Kidney (tissue), 22 donors: ENCODE measurements at places on chromosomes 7 and 10.

GRCh38 chr7:156609010-156609877 is 31.3 kb upstream of the RNF32 start:
- H3K4me1 ChIP-seq: peaks cover 27% of the 10 kb centered on the region
- H3K27me3 ChIP-seq: no peaks in the 10 kb centered on the region
- H3K36me3 ChIP-seq: no peaks in the 10 kb centered on the region
- H3K27ac ChIP-seq: no peak overlapping the region
- H3K4me3 ChIP-seq: no peak overlapping the region

GRCh38 chr7:4633012-4633411 is 49.1 kb upstream of the FOXK1 start:
- no peak overlapping the region for H3K27ac ChIP-seq
- no peak overlapping the region for H3K4me3 ChIP-seq
- no peaks in the 10 kb centered on the region for H3K4me1 ChIP-seq

- no peak overlapping the region for H3K27ac ChIP-seq
- peak; percentile 24 for DNase-seq
- H3K27me3 ChIP-seq: no peaks in the 10 kb centered on the region
- peaks cover 4% of the 10 kb centered on the region for H3K4me1 ChIP-seq
Observed at GRCh38 chr10:43206391-43207235, 60.3 kb downstream of the RASGEF1A start.

DNA sequence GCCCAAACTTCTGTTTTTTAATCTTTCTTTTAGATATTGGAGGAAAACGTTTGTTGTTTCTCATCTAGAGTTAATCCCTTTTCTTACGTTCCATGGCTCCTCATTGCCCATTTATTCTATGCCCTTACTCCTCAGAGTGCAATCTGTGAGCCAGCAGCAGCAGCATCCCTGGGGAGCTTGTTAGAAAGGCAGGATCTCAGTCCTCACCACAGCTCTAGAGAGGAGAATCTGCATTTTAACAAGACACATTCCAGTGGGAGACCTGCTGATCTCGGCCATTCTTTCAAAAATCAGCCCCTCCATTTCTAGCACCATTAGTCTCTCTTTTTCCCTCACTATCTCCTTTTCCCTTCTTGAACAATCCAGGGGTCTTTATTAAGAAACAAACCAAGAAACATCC is 84.4 kb upstream of the NOBOX start:
- H3K4me1 ChIP-seq: no peaks in the 10 kb centered on the region
- no peaks in the 10 kb centered on the region for H3K27me3 ChIP-seq
- no peak for DNase-seq
- no peak overlapping the region for H3K27ac ChIP-seq
- no peak overlapping the region for H3K4me3 ChIP-seq

DNA sequence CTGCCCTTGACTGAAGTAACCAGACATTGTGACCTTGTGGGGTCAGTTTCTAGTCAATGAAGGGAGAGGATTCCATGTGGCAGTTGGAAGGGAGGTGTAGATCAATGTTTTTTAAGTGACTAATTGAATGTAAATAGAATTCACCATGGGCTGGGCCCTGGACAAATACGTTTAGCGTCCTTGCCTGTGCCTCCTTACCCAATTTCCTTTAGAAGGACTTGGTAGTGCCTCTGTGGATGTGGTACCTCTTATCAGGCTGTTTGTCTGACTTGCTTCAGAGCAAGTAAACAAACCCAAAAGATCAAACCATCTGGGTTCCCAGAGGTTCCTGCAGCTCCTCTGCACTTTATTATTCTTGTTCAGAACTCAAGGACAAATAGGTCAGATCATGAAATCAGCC is 4.3 kb upstream of the KAT6B start:
- no peak for DNase-seq
- H3K27me3 ChIP-seq: no peaks in the 10 kb centered on the region
- H3K4me1 ChIP-seq: peaks cover 11% of the 10 kb centered on the region
- no peaks in the 10 kb centered on the region for H3K36me3 ChIP-seq
- H3K27ac ChIP-seq: peak overlapping the region; percentile 18
- H3K4me3 ChIP-seq: no peak overlapping the region

DNA sequence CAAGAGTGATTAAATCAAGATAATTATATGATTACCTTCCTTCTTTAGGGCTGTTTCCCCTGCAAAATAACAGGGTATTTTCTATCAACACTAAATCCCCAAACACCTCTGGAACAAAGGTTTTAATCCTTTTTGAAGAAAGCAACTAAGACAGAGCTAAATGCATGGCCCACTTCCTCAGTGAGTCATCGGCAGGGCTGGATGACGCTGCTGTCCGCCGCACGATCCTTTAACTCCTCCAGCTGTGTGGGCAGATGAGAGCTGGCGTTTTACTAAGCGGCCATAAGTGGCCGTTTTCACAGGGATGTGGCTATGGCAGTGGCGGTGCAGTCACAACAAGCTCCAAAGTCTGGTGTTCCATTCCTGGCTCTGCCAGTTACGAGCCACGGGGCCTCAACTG is 76.0 kb upstream of the C1QL3 start:
- no peak overlapping the region for H3K4me3 ChIP-seq
- DNase-seq: no peak
- H3K36me3 ChIP-seq: no peaks in the 10 kb centered on the region
- no peaks in the 10 kb centered on the region for H3K4me1 ChIP-seq
- no peaks in the 10 kb centered on the region for H3K27me3 ChIP-seq
- no peak overlapping the region for H3K27ac ChIP-seq

DNA sequence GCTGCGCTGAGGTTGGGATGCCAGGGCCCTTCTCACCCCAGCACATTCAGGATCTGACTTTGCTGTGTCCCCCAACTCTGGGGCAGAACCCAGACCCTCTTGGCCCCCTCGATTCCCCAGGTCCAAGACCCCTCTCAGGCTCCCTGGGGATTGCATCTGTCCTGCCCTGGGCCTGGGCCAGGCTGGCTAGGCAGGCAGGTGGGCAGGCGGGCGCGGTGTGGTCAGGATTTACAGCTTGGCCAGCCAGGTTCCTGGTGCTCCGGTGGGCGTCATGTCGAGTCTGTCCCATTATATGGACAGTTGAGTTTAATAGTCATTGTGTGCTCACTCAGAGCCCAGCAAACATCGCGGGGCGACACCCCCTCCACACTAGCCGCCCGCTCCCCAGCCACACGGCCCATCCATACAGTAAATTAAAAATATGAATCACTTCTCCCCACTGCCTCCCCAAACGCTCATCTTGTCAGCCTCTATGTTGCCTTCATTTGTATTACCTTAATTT is 23.5 kb downstream of the POLL start:
- no peak for DNase-seq
- H3K27ac ChIP-seq: no peak overlapping the region
- no peak overlapping the region for H3K4me3 ChIP-seq
- H3K27me3 ChIP-seq: peaks cover 4% of the 10 kb centered on the region
- no peaks in the 10 kb centered on the region for H3K36me3 ChIP-seq

GRCh38 chr7:74344786-74345185 is 55.6 kb downstream of the CLIP2 start:
- H3K36me3 ChIP-seq: no peaks in the 10 kb centered on the region
- no peaks in the 10 kb centered on the region for H3K4me1 ChIP-seq
- no peak overlapping the region for H3K4me3 ChIP-seq
- no peak overlapping the region for H3K27ac ChIP-seq

GRCh38 chr7:118777308-118777707 is 552.8 kb downstream of the ANKRD7 start:
- no peaks in the 10 kb centered on the region for H3K27me3 ChIP-seq
- DNase-seq: no peak
- no peaks in the 10 kb centered on the region for H3K36me3 ChIP-seq

DNA sequence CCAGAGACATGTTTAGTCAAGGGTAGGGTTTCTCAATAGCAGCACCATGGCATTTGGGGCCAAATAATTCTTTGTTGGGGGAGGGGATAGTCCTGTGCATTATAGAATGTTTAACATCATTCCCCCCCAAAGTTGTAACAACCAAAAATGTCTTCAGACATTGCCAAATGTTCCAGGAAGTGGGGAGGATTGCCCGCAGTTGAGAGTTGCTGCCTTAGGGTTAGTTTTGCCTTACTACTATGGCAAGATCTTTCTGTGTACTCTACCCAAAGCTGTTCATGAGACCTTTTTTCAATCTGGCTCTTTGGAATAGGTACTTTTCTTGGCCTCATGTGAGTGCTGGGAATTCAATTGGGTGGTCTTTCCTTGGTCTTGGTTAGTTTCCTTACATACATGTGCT is 34.1 kb downstream of the SAMD8 start:
- H3K36me3 ChIP-seq: no peaks in the 10 kb centered on the region
- H3K27me3 ChIP-seq: no peaks in the 10 kb centered on the region
- no peak for DNase-seq
- H3K4me3 ChIP-seq: no peak overlapping the region
- no peak overlapping the region for H3K27ac ChIP-seq

- no peaks in the 10 kb centered on the region for H3K4me1 ChIP-seq
- H3K4me3 ChIP-seq: no peak overlapping the region
- DNase-seq: no peak
- H3K36me3 ChIP-seq: no peaks in the 10 kb centered on the region
- H3K27me3 ChIP-seq: no peaks in the 10 kb centered on the region
Observed at GRCh38 chr10:90168244-90168643, 466.9 kb downstream of the KIF20B start.

DNA sequence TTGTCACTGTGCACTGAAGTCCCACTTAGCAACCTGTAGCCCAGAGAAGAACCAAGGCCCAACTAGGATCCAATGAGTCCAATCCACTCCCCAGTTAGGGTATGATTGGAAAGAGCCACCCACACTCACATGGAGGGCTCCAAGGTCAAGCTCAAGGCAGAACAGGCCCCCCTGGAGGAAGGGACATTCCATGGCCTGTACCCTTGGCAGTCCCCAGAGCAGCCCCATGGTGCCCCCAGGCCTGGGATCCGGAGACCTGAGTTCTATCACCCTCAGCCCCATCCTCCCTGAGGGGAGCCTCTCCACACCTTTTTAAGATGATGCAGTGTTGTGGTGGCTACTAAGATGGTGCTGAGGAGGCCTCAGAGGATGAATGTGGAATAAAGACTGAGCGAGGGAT is 231.4 kb downstream of the GRID1 start:
- no peaks in the 10 kb centered on the region for H3K27me3 ChIP-seq
- H3K4me3 ChIP-seq: no peak overlapping the region
- no peaks in the 10 kb centered on the region for H3K4me1 ChIP-seq
- no peaks in the 10 kb centered on the region for H3K36me3 ChIP-seq
- no peak overlapping the region for H3K27ac ChIP-seq

- no peaks in the 10 kb centered on the region for H3K27me3 ChIP-seq
- no peak overlapping the region for H3K27ac ChIP-seq
- H3K4me3 ChIP-seq: no peak overlapping the region
- H3K36me3 ChIP-seq: no peaks in the 10 kb centered on the region
Observed at GRCh38 chr7:142767861-142768260, 2.9 kb upstream of the PRSS2 start.

- H3K4me3 ChIP-seq: no peak overlapping the region
- no peaks in the 10 kb centered on the region for H3K27me3 ChIP-seq
- no peak for DNase-seq
Observed at GRCh38 chr7:50738932-50739331, 43.8 kb downstream of the GRB10 start.

GRCh38 chr7:11120675-11121220 is 147.1 kb downstream of the PHF14 start:
- H3K4me3 ChIP-seq: no peak overlapping the region

DNA sequence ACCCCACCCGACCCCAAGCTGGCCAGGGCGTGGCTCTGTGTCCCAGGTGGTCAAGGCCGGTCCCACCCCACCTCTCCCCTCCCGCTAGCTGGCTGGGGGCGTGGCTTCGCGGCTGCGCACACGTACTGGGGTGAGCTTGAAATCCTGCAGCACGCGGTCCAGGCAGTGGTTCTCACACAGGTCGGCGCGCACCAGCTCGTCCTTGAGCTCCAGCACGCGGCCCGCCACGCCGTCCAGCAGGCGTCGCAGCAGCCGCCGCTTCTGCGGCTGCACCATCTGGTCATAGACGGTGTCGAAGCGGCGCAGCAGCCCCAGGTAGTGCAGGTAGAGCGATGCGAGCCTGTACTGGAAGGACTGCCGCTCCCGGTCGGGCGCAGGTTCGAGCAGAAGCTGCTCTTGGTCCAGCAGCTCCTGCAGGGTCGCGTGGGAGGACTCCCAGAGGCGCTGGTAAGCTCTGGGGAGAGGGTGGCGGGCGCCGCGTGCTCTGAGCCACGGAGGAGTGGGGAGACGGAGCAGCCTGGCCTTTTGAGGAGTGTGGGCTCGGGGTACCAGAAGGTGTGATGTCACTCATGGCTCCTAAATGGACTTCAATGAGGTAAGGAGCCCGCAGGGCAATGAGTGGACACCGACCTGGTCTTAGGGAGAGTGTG is 5.8 kb downstream of the H2BK1 start:
- no peaks in the 10 kb centered on the region for H3K36me3 ChIP-seq
- no peaks in the 10 kb centered on the region for H3K4me1 ChIP-seq
- H3K27me3 ChIP-seq: no peaks in the 10 kb centered on the region
- H3K27ac ChIP-seq: no peak overlapping the region

GRCh38 chr7:36192053-36192824 is 39.2 kb downstream of the EEPD1 start:
- DNase-seq: no peak
- H3K27me3 ChIP-seq: no peaks in the 10 kb centered on the region
- H3K36me3 ChIP-seq: no peaks in the 10 kb centered on the region
- H3K27ac ChIP-seq: no peak overlapping the region

DNA sequence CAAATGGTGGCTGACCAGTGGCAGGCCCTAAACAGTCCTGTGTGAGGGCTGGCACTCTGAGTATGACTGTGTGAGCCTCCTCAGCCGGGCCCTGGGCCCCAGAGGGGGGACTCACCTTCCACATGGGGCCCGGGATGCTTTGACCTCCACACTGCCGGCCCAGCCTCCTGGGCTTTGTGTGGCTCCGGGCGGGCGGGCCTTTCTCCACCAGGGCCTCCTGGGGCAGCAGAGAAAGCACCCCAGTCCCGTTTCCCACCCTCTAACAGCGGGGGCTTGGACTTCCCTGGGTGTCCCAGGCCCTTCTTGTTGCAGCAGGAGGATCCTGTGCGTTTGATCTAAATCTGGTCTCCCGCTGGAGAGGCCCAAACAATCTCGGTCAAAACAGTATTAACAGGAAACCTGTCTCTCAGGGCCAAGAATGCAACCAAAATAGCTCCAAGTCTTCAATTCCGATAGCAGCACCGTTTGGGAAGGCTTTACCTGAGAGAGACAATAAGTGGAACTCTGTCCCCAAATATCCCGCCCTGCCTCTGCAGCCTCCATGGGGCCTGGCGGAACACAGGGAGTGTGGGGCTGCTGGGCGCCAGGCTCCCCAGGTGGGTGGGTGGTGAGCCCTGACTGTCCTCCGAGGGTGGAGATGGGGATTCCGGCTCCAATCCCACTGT is 104.8 kb upstream of the ZNF32 start:
- H3K36me3 ChIP-seq: no peaks in the 10 kb centered on the region
- H3K4me1 ChIP-seq: no peaks in the 10 kb centered on the region
- DNase-seq: no peak
- no peaks in the 10 kb centered on the region for H3K27me3 ChIP-seq

- DNase-seq: peak; percentile 68
- H3K36me3 ChIP-seq: no peaks in the 10 kb centered on the region
- no peaks in the 10 kb centered on the region for H3K27me3 ChIP-seq
- H3K4me1 ChIP-seq: peaks cover 2% of the 10 kb centered on the region
Observed at GRCh38 chr10:77533146-77533886, 104.3 kb downstream of the KCNMA1 start.

GRCh38 chr10:11757821-11758463 is 15.8 kb downstream of the ECHDC3 start:
- H3K27ac ChIP-seq: peak overlapping the region; percentile 88
- peak; percentile 91 for DNase-seq
- peaks cover 9% of the 10 kb centered on the region for H3K4me1 ChIP-seq
- H3K4me3 ChIP-seq: no peak overlapping the region
- peaks cover 6% of the 10 kb centered on the region for H3K36me3 ChIP-seq

- no peaks in the 10 kb centered on the region for H3K4me1 ChIP-seq
- DNase-seq: no peak
- no peak overlapping the region for H3K27ac ChIP-seq
- no peaks in the 10 kb centered on the region for H3K27me3 ChIP-seq
Observed at GRCh38 chr10:93160829-93161228, 87.1 kb downstream of the CYP26A1 start.

- H3K4me3 ChIP-seq: no peak overlapping the region
- H3K27me3 ChIP-seq: no peaks in the 10 kb centered on the region
- H3K4me1 ChIP-seq: peaks cover 2% of the 10 kb centered on the region
- no peak for DNase-seq
Observed at GRCh38 chr10:59098387-59098786, 78.1 kb upstream of the PHYHIPL start.
